ENCODE measurements at places on chromosomes 4 and X.

DNA sequence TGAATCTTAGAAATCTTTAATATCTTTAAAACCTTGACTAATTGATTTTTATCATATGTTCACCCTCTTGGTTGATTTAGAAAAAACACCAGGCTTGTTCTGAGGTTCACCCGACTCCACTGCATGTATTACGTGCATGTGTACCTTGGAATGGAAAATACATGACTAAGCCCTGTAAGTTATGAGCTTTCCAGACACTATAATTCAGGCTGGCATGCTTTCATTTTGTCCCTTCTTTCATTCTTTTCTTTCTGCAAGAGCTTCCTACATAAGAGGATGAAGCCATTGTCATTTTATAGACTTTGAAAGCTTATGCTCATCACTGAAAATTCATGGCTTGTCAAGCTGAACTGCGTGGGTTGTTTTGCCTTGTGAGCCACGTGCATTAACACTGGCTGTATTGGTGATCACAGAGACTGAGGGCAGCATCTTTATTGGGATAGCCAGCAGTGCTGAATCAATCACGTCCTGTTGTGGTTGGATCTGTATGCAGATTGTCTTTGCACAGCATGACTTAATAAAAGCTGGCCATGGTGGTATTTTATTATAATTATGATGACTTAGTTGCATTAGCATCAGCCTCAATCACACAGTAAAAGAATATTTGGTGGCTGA, 141.9 kb downstream of the SLIT2 start:
- DNase-seq, result no peak

GRCh38 chrX:18075603-18076002, 145.1 kb downstream of the BEND2 start:
- DNase-seq, result no peak

DNA sequence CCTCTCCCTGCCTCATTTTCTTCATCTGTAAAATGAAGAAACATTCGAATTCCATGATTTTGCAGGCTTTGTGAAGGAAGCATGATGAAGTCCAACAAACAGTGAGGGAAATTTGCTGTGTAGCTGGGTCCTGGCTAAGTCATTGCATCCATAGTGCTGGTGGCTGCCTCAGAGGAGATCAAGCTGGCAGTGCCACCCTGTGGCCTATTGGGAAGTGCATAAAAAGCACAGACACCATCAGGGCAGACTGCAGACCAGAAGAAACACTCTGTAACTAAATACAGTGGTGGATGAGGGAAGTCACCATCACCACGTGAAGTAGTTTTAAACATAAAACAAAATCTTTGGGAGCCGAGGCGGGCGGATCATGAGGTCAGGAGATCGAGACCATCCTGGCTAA, 40.7 kb upstream of the DDX3X start:
- DNase-seq, result no peak

GRCh38 chr4:8035371-8035780, 95.7 kb upstream of the AFAP1 start:
- no peak for DNase-seq

DNA sequence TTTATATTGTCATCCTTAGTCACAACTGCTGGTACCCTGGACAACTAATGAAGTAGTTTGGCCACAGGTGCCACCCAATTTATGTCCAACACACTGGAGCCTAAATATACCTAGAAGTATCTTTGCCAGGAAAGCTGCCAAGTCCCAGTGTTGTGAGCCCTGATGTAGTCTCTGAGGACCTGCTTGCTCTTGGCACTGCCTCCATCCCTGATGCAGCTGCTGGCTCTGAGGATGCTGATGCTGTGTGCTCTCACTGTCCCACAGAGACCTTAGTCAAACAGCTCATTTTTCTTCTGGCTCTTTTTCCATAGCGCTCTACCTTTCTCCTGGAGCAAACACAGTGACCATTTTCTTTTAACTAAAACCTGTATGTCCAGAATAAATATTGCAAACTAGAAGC, 1535.4 kb upstream of the ADGRL3 start:
- DNase-seq, result no peak

GRCh38 chrX:14095702-14096101, 66.0 kb upstream of the GEMIN8 start:
- peak; percentile 1 for DNase-seq

- DNase-seq, result no peak
Observed at GRCh38 chr4:72896515-72896914, 173.0 kb downstream of the COX18 start.

- DNase-seq, result no peak
Observed at GRCh38 chr4:55752810-55753209, 66.8 kb upstream of the EXOC1L start.

DNA sequence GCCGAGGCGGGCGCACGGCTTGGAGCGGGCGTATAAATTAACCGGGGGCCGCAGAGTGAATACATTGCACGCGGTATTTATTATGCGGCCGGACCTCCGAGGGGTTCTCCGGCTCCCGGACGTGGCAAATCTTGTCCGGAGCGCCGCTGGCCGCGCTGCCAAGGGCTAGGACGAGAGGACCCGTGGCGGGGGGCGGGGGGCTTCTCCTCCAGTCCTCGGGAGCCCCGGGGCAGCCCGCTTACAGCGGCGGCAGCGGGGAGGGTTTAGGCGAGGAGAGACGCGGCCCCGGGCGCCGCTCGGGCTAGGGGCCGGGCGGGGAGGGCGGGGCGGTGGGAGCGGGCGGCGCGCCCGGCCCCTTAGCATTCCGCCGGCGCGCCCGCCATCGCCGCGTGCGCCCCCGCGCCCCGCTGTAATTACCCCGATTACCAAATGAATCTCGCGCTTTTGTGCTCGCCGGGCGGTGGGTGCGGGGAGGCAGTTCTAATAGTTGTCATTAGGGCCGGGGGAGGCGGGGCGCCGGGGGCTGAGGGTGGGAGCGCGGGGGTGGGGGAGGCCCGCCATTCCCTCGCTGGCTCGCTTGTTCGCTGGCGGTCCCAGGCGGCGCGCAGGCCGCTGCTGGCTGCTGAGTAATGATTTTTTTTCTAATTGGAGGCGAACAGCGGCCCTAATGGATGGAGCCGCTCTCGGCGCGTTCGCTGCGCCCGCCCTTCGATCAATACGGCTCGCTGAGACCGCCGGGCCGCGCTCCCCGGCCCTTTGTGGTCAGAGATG, 276.6 kb downstream of the BCOR start:
- DNase-seq, result peak; percentile 49

- DNase-seq, result no peak
Observed at GRCh38 chr4:7675612-7676320, 241.0 kb upstream of the PSAPL1 start.

DNA sequence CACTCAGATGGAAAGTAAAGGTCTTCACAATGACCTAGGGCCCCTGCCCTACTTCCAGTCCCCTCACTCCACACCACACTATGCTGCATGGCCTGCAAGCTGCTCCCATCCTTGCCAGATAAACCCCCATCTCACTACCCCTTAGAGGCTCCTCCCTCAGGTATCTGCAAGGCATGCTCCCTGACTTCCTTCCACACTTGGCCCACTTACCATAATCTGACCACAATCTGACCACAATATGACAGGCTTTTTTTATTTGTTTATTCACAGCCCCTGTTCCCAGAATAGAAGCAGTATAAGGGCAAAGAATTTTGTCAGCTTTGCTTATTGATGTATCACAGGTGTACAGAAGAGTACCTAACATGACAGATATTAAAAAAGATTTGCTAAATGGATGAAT, 124.7 kb downstream of the CAMK2D start:
- DNase-seq, result no peak

DNA sequence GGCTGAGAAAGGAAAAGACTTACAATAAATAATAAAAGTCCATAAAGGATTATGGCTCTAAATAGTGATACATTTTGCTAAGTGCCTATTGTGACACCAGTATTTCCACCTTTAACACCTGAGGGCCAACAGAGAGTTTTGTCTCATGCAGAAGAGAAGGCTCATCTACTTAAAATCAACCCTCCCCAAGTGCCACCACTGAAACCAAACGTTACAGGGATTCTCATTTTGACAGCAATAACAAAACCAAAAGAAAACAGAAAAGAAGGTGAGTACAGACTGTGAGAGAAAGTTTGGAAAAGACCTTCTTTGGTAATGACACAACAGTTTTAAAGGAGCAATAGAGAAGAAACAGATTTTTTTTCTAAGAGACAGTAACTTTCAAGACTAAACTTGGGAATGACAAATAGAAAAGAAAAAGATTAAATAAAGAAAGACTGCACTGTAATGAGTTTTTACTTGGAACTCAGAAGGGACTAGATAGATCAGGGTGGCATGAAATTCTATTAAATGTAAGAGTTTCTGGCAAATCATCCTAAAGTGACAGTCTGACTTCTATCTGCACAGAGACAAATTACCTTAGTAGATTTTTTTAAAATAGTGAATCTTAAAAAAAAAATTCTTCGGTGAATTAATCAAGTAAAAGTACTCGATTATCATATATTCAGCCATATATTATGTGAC, 109.7 kb downstream of the ZNF827 start:
- no peak for DNase-seq

- DNase-seq, result no peak
Observed at GRCh38 chrX:71184803-71185495, 38.1 kb upstream of the GJB1 start.

DNA sequence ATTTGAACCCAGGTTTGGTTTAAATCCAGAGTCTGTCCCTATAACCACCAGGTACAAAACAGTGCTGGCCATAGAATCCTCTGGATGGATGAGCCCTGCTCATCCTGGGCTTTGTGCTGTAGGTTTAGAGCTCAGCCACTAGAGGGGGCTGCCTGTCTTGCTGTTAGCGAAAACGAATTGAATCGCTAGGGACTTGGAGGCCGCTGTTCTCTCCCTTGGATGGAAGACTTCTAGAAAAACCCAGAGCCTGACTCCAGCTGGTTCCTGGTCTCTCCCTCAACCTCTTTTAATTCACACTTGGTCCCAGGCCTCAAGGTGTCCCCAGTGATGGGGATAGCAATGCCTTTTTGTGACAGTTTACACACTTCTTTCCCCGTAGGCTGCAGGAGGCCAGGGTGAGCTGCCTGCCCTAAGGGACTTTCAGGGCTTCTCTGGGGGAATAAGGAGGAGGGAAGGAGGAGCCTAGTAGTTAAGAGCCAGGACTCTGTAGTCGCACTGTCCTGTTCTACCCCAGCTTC, 8.7 kb downstream of the RIPPLY1 start:
- DNase-seq, result peak; percentile 52

GRCh38 chr4:27176881-27177280, 316.2 kb downstream of the STIM2 start:
- no peak for DNase-seq

DNA sequence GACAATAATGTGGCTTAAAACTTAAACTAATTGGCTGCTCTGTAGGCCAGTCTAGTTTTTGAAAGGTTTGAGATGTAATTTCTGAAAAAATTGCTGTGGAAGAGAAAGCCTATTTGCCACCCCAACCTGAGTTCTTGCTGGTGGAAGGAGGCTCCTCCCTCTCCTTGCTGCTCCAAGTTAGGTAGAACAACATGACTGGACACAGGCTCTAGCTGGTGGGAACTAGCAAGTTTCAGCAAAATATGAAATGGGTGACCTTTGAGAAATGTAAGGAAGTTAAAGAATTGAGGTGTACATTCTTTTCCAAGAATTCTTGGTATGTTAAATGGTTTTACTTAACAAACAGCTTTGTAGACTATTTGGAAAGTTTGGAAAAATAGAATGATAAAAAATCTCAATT, 8.0 kb downstream of the RPL34 start:
- no peak for DNase-seq

DNA sequence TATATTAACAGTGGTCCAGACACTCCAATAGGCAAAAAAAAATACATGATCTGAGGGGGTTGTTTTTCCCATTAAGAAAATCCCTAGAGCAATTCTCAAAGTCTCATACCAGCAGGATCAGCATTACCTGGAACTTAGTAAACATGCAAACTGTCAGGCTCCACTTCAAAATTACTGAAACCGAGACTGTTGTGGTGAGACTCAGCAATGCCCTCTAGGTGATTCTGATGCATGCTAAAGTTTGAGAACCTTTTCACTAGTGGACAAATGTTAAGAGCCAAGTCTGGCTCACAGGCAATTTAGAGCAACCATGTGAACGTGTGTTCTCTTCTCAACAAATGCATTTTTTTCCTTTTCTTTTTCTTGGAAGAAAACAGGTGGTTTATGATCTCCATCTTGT, 30.2 kb downstream of the NEK1 start:
- no peak for DNase-seq

GRCh38 chrX:153628665-153629064, 18.3 kb upstream of the DUSP9 start:
- no peak for DNase-seq

DNA sequence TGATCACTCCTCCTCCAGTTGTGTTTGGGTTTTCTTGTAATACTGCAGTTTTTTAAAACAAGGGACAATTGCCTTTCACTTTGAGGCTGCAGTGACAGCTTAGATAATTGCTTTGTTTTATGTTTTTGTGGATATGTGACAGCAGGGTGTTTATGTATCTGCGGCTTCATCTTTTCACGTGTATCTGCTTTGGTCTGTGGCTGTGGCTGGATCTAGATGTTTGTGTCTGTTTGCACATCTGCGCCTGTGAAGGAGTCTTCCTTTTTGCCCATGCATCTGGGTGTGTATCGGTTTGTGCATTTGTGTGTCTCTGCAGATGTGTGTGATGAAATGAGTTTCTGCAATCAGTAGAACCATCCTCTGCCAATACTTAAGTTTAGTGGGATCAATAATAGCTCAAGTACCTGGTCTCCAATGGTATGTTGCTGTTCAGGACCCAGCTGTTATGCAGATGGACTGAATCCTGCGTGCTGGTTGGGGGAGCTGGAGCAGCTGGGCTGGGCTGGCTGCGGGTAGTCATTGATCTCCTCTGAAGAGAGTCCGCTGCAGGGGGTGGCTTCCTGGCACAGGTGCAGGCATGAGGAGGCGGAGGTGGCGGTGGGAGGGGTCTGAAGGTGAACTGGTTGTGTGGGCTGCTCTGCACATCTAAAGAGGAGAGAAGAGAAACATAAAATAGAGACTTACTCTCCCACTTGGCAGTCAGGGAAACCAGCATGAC, 390.3 kb downstream of the SH2D1A start:
- no peak for DNase-seq

DNA sequence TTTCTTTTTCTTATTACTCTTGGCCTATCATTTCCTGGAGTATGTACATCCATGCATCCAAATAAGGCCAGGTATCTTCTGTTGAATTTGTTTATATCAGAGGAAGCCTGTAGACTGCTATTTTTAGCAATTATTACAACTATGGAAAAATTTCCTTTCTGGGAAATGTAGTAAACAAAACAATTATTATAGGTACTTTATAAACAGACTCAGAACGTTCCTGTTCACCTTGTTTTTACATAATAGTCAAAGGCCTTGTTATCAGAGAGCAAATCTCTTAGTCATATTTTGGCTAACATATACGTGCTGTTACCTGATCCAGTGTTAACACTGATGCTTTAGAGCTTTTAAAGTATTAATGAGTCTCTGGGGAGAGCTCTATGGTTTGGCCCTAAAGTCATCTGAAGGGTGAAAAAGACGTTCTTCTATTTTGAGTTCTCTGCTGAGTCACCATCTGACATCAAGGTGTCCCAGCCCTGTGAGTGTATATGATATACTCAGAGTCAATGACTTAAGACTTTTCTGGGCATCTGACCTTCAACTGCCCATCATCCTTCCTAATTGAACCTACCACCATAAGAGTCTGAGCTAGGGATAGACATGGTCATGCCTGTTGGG, 7.3 kb downstream of the SPARCL1 start:
- no peak for DNase-seq

GRCh38 chr4:53575552-53575951, 15.7 kb downstream of the LNX1 start:
- DNase-seq, result no peak

- DNase-seq, result no peak
Observed at GRCh38 chr4:123198706-123199105, 197.9 kb upstream of the SPRY1 start.

GRCh38 chr4:145545538-145546174, 64.0 kb downstream of the SMAD1 start:
- DNase-seq, result no peak

All from stimulated activated effector memory CD8-positive, alpha-beta T cell treated with anti-CD3 and anti-CD28 coated beads, Interleukin-12 subunit alpha, Interleukin-12 subunit beta, amount 100 ng/mL, for 72 hours (primary cell).